ENCODE measurements at places on chromosomes 1 and 21.

DNA sequence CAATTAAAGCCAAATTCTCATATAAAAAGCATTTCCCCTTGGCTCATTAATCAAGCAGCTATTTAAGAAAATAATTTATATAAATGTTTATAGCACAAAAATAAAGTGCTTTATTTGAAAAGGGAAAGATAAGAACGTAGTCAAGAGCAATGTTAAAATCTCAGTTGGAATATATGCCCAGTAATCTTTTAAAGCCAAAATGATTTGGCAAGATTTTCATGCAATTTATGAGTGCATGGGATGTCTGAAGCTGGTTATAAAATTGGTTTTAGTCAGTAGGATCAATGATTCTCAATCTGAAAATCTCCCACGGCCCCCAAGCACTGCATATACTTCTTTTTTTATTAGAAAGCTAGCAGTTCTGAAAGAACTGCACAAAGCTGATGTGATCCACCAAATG is 188.8 kb downstream of the RERE start:
- no peak for DNase-seq

- DNase-seq = no peak
Observed at GRCh38 chr1:155137154-155137949, 1.7 kb downstream of the SLC50A1 start.

DNA sequence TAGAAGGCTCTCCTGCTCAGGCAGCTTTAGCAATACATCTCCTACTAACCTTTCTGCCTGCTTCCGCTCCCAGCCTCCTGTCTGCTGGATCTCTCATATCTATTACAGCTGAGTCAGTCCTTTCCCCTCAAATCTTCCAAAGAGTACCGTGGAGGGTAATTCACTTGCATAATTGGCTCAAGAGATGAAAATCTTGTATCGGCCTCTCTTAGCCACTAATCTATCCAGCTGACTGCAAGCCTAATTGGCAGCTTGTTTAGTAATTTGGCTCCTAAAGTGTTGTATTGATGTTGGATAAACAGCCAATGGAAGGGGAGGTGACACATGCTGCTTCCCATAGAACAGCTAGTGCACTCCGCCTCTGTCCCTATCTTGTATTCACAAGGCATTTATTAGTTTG is 195.7 kb downstream of the GPATCH2 start:
- no peak for DNase-seq

DNA sequence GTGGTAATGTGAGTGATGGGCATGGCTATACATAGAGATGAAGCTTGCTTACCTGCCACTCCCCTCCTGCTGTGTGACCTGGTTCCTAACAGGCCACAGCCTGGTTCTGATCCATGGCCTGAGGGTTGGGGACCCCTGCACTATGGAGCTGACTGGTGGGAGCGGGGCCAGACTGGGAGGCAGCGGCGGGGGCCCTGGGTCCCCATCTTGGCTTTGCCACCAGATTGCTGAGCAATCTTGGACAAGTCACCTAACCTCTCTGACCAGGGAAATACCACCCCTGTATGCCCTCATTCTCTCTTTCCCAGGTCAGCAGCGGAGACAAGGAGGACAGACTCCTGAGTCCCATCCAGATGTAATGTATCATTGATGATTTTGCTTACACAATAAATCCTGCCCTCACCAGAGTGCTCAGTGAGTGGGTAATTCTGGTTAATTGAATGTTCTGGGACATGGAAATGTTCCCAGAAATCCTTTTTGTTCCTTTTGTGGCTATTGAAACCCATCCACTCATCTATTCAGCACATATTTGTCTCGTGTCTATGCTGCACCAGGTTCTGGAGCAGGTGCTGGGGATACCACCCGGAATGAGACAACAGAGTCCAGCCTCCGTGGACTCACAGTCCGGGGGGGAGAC is 4.1 kb upstream of the ARHGEF10L start:
- peak; percentile 77 for DNase-seq

- DNase-seq = no peak
Observed at GRCh38 chr21:38443110-38443509, 55.2 kb downstream of the ERG start.

DNA sequence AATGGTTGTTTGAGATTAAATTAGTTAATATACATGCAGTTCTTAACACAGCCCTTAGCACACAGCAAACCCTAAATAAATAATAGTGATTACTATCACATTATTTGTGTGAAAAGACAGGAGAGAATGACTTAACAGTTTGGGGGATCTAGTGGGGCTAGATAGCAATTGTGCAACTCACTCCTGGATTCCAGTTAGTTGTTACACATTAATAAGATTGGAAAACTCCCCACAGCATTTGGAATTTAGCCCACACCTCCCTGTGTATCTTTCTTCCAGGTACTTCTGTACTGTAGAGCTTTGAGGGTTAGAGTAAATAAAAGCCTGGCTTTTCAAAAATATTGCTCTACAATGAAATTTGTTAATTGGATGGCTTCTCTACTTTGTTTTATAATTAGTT is 93.2 kb downstream of the KCTD3 start:
- no peak for DNase-seq

- DNase-seq = no peak
Observed at GRCh38 chr1:61496501-61496900, 228.4 kb downstream of the TM2D1 start.

DNA sequence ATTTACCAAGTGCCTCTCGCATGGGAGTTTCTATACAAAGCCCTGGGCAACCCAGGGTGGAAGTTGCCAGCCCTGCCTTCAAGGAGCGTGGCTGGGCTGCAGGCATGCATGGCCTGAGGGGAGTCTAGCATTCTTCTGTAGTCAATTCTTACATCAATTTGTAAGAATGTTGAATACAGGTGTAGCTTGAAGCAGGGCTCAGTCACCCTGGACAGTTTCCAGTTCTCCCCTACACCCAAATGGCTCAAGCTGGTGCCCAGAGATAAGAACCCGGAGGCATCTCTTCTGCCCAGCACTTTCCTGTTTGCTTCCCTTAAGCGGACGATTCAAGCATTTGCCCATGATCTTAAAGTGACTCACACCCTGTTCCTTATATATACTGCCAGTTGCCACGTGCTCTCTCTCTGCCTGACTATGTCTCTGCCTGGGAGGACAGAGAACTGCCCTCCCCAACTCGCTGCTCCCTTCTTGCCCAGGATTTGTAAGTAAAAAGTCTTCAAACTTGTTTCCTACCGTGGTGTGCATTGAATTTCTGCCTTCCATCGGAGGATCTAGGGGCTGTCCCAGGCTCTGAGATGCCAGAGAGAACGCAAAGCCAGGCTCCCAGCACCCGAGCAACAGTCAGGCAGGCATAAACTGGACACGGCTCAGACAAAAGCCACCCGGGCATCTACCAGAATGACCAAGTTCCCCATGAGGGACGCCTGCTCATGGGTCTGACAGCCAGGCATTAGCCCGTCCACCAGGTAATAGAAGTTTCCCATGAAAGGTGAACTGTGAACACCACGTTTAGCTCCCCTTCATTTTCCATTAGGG is 50.9 kb upstream of the AJAP1 start:
- DNase-seq = no peak

- no peak for DNase-seq
Observed at GRCh38 chr1:21271550-21271949, 18.7 kb downstream of the ECE1 start.

DNA sequence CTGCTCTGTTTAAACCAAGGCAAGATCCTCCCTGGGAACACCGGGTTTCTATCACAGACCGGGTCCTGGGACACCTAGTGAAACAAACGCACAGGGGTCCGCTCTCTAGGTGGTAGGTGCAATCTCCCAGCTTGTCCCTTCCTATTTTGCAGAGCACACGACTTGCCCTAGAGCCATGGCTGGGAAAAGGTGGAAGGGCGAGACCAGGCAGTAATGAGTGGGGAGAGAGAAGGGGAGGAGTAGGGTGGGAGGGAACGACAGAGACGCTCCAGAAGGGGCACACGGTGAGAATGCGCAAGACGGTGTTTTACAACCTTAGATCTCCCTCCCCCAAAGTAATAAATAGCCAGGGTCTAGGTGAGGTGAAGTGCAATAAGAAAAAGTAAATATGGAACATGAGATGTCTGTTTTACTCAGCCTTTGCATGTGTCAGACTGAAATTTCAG is 9.3 kb upstream of the ARHGAP29 start:
- no peak for DNase-seq

GRCh38 chr1:115073298-115074087 is 15.8 kb downstream of the TSPAN2 start:
- no peak for DNase-seq

DNA sequence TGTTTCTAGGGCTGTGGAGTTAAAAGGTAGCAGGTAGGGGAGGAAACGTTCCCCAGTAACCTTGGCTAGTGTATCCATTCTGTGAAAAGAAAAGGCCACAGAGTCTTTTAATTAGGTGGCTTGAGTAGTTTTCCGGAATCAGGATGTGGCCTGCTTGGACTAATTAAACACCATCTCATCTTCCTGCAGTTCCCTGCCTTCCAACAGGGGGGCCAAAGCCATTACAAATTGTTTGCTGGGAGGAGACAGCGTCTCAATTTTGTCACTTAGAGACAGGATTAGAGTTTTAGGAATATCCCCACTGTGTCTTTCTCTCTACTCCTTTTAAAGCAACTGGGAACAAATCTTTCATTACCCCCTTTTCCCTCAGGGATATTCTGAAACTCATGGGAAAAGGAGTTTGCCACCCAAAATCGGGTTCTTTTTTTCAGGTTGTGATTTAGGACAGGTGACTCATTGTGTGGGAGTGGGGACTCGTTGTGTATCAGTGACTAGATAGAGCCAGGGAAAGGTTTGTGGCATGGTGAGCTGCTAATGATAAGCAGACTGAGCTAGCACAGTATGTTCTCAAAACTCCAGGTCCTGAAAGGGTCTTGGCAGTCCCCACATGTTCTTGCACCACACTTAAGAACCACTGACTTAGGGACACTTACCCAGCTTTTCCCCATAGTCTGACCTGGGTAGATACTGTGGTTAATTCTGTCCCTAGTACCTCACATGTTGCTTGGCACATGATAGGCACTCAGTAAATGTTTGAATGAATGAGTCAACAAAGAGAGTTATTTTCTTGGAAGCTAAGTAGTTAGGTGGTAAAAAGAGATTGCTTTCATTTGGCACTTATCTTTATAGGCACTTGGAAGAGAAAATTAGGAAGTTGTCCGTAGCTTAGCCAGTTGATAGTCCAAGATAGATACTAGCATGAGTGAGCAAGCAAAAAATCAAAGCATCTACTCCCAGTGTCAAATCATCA is 22.5 kb downstream of the INTS3 start:
- no peak for DNase-seq

DNA sequence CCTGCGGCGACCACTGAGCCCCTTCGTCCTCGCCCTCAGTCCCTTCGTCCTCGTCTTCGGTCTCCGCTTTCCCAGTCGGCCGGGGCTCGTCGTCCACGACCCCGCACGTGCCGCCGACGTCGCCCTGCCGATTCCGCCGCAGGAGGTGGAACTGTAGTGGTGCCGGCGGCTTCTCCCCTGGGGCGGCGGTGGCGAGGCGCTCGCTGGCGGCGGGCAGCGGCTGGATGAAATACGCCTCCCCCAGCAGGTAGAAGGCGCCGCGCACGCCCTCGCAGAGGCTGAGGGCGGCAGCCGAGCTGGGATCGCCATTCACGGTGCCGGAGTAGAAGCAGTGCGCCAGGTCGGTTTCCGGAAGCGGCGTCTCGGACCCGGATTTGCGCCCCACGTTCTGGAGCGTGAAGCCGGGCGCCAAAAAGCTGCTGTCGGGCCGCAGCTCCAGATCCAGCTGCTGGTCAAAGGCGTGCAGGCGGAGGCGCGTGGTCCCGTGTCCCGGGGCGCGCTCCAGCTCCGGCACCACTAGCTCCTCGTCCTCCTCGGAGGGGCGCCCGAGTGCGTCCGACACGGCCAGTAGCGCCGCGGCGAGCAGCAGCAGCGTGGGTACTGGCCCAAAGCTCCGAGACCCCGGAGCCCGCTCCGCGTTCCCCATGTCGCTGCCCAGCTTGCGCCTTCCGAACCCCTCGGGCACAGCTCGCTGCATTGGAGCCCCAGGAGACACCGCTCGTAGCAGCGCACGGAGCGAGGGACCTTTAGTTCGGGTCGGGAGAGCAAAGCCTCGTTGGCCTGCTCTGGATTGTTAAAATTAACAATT is 747 bp downstream of the ADAMTS1 start:
- DNase-seq = no peak

DNA sequence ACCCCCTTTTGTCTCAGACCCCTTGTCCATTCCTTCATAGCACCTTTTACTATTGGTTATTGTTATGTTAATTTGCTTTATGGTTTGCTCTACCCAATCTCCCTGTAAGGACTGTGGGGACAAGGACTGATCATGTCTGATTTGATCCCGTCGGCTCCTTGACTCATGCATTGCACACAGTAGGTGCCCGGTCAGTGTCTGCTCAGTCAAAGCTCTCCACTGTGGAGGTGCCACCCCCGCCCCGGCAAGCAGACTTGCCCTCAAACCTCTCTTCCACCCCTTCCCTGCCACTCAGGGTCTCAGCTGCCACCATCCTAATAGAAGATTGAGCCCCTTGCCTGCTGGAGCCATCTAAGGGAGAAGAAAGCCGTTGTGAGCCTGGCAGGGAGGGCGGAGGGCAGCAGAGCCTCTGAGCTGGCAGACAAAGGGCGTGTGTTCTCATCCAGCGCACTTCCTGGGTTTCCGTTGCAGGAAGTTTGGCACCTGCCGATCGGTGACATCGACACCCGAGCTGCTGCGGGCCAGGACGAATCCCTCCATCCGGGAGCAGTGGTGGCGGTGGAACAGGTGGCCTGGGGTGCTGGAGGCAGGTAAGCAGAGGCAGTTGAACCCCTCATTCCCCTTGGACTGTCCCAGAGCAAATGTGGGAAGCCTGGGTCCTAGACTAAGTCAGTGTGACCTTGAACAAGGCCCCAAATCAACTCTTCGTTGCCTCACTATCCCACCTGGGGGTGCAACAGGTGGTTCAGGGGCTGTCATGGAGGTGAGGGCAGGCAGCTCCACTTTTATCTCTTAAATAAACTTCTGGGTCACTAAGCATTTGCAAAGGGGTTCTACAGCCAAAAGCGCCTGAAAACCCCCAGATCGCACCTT is 2.2 kb upstream of the FBLIM1 start:
- peak; percentile 29 for DNase-seq

DNA sequence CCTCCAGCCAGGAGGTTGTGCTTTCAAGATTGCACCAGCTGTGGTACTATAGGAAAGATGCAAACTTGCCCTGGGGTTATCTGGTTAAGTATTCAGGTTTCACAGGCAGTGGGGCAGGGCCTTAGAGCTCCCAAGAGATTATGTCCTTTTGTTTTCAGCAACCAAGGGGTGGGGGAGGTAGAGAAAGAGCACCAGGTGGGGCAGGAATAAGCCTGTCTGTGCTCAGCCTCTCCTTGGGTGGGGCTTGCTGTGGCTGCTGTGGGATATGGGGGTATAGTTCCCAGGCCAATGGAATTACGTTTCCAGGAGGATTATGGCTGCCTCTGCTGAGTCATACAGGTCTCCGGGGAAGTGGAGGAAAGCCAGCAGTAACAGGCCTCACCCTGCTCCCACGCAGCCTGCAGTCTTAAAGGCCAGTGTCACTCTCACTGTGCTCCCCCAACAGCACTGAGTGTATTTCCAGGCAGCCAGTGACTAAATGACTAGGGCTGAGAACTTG is 508.6 kb downstream of the RWDD3 start:
- DNase-seq = no peak

DNA sequence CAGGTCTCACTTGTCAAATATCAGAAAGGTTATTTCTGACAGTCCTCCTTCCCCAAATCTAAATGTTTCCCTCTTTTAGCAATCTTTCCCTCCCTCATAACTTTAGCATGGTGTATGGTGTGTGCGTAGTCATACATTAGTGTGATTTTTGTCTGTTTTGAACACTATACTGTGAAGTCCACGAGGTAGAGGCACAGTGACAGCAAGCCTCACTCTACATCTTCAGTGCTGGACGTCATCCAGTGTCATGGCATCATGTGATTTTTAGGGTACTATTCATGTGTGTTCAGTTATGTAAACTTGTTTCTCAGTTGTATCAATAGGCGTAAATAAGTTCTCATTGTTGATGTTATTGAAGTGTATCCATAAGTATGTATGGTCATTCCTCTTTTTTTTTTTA is 39.1 kb downstream of the DYRK1A start:
- no peak for DNase-seq

- DNase-seq = peak; percentile 31
Observed at GRCh38 chr1:211326528-211327345, at the start of gene TRAF5. Gene TRAF5, plus strand, starts transcription at chr1:211326833. Its CDS starts 26,407 bp downstream, at chr1:211353240.
